ENCODE measurements at places on chromosomes 3 and 15. TPM values are rescaled to one million over a fixed set of nuclear protein-coding genes. Genes with fewer than 3 reads are reported as not detected.

CPNE9 gene
- total RNA-seq, result not detected

SLC12A8 gene
- 14.2 TPM for total RNA-seq

JAGN1 gene
- total RNA-seq, result 30.4 TPM

MYRIP gene
- total RNA-seq, result 0.17 TPM

IL17RD gene
- total RNA-seq, result 9.8 TPM

GRAMD2A gene
- 16.0 TPM for total RNA-seq

RETNLB gene
- not detected for total RNA-seq

ISLR2 gene
- not detected for total RNA-seq

MUC20 gene
- total RNA-seq, result 0.33 TPM

HEXA gene
- total RNA-seq, result 76.2 TPM

ECT2 gene
- total RNA-seq, result 24.5 TPM

SNTN gene
- total RNA-seq, result not detected

ONECUT1 gene
- not detected for total RNA-seq

DNAJA4 gene
- 8.2 TPM for total RNA-seq

TGM5 gene
- 1.2 TPM for total RNA-seq

TEX55 gene
- total RNA-seq, result not detected

P2RY1 gene
- under 0.01 TPM for total RNA-seq

TRPM1 gene
- not detected for total RNA-seq

PIAS1 gene
- 30.2 TPM for total RNA-seq

Measured in mammary epithelial cell (primary cell).